Stimulated activated CD8-positive, alpha-beta memory T cell treated with anti-CD3 and anti-CD28 coated beads, Interleukin-7, amount 100 ng/mL, for 1 hour (primary cell): ENCODE measurements at places on chromosomes 1 and 21.

DNA sequence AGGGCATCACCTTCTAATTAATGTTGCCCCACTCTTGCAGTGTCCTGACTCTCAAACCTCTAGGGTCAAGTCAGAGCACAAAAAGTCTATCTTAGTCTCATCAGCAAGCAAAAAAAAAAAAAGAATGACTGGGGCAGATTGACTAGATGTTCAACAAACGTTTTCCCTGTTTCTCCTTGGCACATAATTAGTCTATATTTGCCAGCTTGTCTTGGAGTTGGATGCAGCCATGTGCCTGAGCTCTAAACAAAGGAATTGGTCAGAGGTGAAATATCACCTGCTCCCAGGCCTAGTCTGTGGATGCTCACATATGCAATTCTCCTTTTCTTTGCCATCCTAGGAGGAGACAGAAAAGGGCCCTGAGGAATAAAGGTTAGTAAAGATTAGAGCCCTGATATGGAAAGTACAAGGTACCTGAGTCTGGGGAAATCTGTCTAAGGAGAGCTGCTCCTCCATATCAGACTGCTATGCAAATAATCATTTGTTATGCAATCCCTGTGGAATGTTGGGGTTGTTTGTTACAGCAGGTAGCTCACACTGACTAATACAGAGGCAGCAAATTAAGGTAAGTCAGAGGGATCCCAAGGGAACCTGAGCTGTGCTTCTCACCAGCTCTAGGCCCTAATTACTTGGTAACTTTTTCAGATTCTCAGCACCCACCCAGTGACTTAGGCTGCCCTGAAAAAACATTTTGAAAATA lies 130.8 kb downstream of the BRINP2 start:
- no peak for DNase-seq

DNA sequence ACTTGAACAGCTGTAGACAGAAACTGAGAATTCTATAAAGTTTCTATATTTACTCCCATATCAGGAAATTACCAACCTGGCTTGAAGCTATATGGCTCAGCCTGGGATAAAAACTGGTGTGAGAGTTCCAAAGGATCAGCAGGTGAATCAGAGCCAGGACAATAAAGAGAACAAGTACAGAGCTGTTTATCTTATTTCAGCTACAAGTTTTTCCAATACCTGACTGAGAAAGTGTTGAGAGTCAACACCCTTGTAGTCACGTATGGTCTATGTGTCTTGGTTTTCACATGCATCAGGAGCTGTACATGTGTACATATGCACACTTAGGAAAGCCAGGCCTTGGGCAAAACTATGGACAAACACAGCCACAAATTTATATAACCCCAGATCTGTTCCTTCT lies 40.7 kb upstream of the CXADR start:
- no peak for DNase-seq

DNA sequence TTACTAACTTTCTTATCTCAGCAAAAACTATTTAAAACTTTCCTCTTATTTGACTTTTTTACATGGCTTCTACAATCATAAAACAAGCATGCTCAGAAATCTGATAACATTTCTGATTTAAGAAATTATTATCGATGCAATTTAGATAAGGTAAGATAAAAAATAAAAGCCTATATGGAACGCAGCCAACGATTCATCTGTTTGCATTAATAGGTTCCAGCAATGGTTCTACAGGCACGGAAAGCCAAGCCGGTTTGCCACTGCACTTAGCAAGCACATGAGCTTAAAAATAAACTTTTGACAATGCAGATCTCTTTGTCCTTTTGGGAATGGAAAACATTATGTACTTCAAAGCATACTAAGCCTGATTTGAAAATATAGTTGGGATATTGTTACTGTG lies 77.5 kb upstream of the KCNK2 start:
- DNase-seq: no peak

- DNase-seq: no peak
Measured at GRCh38 chr1:70916034-70916427, 131.6 kb downstream of the PTGER3 start.

GRCh38 chr1:61050541-61051442 lies 31.6 kb upstream of the NFIA start:
- no peak for DNase-seq

GRCh38 chr1:86865973-86866637 lies 47.8 kb downstream of the SELENOF start:
- no peak for DNase-seq

DNA sequence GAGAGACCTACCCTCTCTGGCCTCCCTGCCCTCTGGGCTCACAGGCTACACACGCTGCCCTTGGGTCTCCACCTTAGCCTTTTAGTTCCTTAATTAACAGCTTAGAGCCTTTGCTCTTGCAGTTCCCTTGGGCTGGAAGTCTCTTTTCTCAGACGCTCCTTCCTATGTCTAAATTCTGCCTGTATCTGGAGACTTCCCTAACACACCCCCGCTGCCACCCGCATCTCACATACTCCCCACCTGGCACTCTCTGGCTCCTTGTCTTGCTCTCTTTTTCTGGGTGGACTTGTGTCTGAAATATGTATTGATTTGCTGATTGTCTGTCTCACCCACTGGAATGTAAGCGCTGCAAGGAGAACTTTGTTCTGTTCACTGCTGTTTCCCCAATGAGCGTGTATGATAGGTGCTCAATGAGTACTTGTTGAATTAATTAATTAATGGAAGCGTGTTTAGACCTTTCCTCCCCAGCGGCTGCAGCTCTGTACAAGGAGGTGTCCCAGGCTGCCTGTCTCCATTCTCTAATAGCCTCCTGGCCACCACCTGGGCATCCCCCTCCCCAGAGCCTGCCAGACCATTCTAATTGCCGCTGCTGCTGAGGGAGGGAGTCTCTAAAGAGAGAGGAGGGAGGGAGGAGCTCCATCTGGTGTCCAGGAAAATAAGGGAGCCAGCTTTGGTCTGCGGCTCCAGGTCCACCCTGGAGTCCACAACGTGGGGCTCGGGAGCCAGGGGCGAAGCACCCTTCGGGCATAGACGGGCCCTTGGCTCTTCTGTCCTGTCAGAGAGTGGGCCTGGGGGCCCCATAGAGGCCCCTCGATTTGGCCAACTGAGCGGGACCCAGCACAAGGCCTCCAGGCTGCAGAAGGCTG lies 95.4 kb downstream of the RNF220 start:
- no peak for DNase-seq

GRCh38 chr1:8682573-8682972 lies 134.9 kb downstream of the RERE start:
- no peak for DNase-seq

DNA sequence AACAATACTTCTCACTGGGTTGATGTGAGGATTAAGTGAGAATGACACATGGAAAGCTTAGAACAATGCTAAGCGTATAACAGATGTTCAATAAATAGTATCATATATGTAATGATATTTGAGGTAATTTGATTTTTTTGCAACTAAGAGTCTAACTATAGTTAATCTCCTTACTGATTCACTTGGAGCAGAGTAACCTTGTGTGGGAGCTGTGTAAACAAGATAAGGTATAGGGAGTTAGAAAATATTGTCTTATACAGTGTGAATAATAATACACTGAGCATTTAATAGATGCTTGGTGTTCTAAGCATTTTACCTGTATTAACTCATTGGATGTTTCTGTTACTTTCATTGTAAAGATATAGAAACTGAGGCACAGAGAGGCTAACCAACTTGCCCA lies 15.9 kb downstream of the RALGPS2 start:
- no peak for DNase-seq

DNA sequence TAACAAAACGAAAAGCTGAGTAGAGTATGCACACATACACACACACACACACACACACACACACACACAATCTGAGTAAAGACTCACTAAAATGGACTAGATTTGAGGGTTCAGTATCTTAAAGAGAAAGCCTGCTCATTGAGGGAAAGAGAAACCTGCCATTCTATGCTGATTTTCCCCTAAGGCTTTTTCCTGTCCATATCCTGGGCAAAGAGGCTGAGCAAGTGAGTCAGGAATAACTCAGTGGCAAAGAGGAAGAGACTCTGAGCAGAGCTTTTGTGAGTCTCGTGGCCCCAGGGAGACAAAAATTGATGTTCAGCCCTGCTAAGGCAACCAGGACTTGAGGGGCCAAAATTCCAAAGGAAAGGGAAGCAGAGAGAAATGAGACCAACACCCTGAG lies 37.3 kb upstream of the RUNX1 start:
- DNase-seq: no peak

DNA sequence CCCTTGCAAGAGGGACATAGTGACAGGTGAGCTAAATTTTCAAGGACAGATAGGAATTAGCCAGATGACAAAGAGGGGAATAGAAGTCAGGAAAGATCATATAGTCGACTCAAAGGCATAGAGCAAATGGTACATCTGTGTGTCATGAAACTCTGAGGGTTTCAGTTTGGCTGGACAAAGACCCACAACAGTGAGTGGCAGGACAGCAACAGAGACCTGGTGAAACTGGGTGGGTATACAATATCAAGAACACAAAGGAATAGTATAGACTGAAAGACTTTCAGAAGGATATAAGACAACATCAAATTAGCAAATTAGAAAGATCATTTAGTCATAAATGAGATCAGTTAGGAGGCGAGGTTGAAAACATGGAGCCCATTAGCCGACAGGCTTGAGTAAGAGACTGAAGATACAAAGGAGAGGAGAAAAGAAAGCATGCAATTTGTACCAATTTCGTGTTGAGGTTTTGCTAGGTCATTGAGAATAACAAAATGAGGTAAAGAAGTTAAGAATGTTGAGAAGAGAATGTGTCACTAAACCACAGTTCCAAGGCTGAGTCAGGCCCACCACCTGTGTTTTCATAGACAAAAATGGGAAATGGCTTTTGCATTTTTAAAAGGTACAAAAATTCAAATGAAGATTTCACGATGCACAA lies 213.8 kb downstream of the HHIPL2 start:
- DNase-seq: no peak

- DNase-seq: no peak
Measured at GRCh38 chr1:204692325-204692840, 6.8 kb upstream of the LRRN2 start.

- no peak for DNase-seq
Measured at GRCh38 chr1:231668826-231669225, 42.2 kb downstream of the DISC1 start.

DNA sequence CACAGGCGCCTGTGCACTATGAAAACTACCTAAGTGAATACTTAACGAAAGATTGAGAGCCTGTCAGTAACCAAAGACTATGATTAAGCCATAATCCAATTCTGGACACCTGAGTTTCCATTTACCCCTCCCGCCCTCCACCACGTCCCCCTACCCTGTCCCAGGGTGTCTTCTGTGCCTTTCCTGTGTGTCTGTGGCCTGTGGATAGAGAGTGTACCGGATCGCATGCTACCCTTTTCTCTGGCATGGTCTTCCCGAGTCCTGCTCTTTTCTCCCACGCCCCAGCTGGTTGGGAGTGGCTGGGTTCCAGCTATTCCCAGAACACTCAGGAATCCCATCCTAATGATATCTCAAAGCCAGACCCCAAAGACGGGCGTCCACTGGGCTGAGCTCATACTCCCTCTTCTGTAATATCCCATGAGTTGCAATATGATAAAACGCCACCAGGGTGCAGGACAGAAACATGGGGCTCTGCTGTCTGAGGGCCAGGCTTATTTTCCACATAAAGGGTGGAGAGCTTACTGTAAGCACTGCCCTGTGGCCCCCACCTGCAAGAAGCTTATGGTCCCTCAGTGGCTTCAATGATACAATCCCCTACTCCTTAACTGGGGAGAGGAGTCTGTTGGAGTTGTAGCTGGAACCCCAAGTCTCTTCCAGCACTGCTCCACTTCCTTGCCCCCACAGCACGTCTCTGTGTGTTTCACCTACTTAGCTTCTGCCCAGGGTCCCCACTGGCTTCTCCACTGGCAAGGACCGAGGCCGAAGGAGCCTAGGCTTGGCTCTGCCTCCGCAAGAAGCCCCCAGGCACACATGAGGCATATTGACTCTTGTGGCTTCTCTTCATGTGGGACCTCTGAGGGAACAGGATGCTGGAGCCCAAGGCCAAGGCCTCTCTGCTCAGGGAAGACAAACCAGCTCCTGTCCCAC lies 17.6 kb upstream of the ALX3 start:
- DNase-seq: no peak

GRCh38 chr1:243493156-243494129 lies 237.6 kb downstream of the SDCCAG8 start:
- DNase-seq: no peak

DNA sequence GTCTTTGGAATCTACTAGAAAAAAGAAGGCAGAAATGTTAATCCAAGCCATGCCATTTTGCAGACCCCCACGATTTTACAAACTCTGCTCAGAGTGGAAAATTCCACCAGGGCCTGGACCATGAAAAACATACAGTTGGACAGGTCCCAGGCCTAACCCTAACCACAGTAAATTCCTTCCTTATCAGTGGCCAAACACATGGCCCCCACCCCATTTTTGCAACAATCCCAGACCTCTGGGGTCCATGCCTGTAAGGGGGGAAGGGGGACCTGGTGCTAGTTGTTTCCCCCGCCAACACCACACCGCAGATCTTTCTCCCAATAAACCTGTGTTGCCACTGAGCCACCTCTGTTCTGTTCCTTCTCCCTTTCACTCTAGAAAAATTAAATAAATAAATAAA lies 1352.7 kb downstream of the AMY1C start:
- no peak for DNase-seq

GRCh38 chr1:28091043-28091781 lies 2.8 kb upstream of the EYA3 start:
- peak; percentile 45 for DNase-seq

- DNase-seq: no peak
Measured at GRCh38 chr1:227940791-227941241, 6.9 kb downstream of the WNT9A start.

DNA sequence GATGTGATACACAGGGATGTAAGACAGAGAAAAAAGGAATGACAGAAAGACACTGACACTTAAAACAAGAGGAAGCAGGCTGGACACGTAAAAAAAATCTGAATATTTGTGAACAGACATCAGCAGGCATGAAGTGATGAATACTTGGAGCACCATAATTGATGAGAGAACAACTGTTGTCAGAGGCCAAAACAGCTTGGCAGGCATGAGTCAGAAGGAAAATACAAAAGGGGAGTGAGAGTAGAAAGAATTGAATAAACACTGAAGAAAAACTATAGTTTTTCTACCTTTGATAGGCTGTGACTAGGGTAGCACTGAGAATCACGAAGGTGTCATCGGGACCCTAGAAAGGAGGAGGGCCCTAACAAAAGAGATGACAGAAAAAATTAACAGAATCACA lies 21.6 kb upstream of the GUCA2A start:
- no peak for DNase-seq

DNA sequence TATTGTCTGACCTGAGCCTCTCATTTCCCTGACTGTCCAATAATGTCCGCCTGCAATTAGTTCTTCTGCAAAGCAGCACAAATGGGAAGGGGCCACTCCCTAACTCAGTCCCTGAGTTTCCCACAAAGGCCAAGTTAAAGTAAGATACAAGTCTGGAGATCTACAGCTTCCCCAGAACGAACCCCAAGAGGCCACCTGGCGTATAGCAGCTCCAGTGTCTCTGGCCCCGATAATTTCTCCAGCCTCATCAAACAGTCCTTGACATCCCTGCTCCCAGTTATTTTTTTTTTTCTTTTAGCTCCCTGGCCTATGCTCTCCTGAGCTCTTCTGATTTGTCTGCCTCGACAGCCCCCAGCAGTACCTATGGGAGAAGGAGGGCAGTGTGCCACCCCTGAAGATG lies 8.1 kb upstream of the ACKR1 start:
- no peak for DNase-seq

GRCh38 chr1:37124501-37124900 lies 90.2 kb upstream of the GRIK3 start:
- DNase-seq: no peak
